ENCODE measurements at places on chromosomes 5 and 9.

GRCh38 chr5:133938929-133939328, 29.5 kb downstream of the C5orf15 start:
- DNase-seq, result no peak

GRCh38 chr5:133340002-133340755, 272.2 kb downstream of the FSTL4 start:
- DNase-seq, result no peak

- DNase-seq, result no peak
These were observed 99.7 kb downstream of the MAP1B start for GRCh38 chr5:72206994-72207393.

GRCh38 chr5:136963504-136963903, 535.6 kb downstream of the SPOCK1 start:
- no peak for DNase-seq

DNA sequence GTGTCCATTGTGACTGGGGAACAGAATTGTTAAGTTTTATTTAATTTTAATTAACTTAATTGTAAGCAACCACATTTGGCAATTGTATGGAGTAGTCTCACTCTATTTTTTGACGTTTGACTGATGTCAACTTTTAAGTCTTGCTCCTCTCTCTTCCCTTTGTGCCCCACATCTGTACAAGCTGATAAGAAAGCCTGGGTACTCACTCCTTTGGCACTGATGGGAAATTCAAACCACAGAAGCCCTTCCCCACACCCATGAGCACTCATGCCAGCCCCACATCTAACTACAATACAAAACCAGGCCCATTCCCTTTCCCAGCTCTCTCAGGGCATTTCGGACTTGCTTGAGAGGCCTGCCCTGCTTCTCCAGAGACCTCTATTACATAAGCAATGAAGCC, 451.5 kb upstream of the KIF2A start:
- DNase-seq, result no peak

- DNase-seq, result no peak
These were observed 26.1 kb upstream of the CSF1R start for GRCh38 chr5:150112201-150113046.

- no peak for DNase-seq
These were observed 2.0 kb upstream of the C5orf15 start for GRCh38 chr5:133970325-133970909.

DNA sequence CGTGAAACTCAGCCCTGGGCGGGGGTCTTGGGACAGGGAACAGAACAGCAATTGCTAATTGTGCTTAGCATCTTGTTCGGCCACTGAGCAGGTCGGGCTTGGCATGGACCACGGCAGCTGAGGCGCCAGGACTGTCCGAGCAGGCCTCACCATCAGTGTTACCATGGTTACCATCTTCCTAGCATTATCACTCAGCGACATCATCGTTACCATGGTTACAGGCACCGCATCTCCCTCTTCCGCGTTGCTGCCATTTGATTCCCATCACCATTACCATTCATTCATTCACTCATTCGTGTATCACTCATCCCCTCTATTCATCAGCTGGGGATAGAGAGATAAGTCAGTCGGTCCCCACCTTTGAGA, 81.0 kb upstream of the ZBTB43 start:
- no peak for DNase-seq

- DNase-seq, result no peak
These were observed 32.4 kb downstream of the NEK6 start for GRCh38 chr9:124290053-124290591.

- no peak for DNase-seq
These were observed 62.7 kb upstream of the PALM2AKAP2 start for GRCh38 chr9:109717342-109717741.

DNA sequence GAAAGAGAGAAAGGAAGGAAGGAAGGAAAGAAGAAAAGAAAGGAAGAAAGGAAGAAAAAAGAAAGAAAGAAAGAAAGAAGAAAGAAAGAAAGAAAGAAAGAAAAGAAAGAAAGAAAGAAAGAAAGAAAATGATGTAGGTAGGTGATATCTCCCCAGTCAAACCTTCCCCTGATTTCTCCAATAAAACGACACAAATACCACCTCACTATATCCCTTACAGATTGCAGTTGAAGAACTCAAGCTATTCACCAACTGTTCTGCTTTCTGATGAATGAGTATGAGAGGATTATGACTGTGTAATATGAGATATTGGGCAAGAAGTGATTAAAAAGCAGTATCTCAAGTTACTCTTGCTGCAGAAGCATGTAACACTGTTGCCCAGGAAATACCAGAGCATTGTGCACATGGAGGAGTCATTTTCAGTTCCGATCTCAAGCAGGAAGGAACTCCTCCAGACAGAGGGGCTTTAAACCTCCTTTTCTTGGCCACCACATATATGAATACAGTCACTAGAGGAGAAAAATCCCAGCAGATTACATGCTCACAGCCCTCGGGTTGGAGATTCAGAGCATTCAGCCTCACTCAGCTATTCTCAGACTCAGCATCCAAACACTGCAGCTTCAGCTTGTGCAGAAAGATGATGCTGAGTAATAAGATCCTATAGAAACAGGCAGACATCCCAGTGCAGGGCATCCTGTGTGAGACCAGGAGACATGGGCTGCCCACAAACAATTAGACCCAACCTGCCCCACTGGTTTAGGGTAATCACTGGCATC, 61.4 kb downstream of the UGCG start:
- no peak for DNase-seq

DNA sequence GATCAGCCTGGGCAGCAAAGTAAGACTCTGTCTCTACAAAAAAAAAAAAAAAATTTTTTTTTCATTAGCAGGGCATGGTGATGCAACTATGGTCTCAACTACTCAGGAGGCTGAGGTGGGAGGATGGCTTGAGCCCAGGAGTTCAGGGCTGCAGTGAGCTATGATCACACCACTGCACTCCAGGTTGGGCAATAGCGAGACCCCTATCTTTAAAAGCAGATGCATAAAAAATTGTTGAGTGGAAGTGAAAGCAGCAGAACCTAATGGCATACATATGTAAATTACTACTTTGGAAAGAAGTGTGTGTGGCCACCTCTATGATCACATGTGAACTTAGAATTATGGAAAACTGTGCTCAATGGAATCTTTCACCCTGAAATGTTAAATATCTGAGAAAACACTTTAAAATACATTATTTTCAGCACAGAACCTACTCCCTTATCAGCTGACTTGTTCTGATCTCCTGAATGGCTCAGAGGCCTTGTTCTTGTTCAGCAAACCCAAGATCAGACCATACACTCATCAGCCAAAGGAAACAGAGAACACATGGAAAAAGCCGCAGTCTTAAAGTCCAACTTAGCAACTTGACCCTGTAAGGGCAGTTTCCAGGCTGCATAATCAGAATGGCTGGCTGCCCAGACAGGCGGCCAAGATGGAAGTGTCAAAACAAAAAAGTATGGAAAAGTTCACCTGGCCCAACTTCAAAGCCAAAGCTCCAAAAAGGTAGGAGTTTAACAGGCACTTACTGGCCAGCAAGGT, 56.5 kb downstream of the SIL1 start:
- DNase-seq, result no peak

DNA sequence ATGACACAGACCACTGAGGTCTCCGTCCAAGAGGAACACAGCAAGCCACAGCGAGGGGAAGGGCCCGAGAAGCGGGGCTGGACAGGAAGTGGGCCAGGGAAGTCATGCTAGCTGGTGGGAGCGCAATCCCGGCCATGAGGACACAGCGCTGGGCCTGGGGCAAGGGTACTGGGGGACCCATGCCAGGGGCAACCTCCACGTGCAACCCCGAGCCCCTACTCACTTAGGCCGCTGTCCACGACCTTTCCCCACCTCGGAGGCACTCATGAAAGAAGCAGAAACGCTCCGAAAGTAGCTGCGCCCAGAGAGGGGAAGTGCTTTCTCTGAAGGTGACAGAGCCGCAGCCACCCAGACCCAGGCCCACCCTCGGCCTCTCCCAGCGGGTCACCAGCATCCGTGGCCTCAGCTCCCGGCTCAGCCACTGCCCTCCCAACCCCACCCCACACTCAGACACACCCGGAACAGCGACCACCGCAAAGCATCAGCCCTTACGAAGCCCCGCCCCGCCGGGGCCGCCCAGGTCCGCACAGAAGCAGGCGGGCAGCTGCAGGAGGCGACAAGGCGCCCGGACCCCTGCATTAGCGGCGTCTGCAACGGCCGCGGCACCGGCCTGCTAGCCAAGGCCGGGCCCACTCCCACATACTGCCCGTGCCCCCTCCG, 782 bp downstream of the BICD2 start:
- DNase-seq, result no peak

DNA sequence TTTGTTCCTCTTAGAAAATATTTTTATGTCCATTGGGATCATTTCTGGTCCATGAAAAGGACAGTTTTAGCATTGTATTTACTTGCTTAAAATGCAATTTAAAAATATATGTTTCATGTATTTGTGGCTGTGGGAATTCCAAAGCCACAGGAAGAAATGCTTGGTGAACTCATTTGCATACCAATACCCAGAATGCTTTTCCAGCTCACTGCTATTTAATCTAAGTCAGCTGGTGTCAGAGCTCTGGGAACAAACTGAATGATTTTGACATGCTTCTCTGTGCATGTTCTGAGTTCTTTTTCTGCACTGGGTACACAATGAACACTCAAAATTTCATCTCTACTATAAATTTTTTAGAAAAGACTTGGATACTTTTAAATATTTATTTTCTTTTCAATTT, 482.8 kb upstream of the ARRDC3 start:
- DNase-seq, result no peak

DNA sequence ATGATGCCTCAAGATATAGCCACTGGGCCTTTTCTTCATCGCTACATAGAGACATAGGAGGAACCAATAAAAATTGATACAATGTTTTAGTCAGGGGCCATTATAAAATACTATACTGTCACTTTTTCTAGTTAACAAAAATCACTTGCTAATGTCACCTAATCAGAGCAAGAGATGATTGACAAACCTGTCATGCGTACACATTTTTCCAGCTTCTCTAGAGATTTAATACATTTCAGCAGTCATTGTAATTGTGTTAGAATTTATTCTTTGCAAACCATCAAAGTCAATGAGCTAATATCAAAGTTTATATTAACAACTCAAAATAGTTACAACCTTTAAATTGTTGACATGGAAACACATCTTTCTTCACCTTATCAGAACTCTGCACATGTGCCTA, 513.6 kb upstream of the SEMA6A start:
- no peak for DNase-seq
